ENCODE measurements at places on chromosomes 16 and 17.

DNA sequence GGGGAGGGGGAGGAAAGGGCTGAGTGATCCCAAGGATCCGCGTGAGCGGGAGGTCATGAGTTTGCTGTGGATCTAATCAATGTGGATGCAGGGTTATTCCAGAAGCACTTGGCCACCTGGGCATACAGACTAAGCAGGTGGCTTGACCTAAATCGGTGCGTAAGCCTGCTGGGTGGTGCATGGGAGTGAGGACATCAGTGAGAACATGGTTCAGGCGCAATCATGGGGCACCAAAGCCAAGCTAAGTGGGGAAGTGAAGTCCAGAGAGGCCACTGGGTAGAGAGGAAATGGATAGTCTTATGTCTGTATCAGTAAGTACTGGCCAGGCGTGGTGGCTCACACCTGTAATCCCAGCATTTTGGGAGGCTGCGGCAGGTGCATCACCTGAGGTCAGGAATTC, 18.9 kb upstream of the MFSD6L start:
- no peak for DNase-seq

DNA sequence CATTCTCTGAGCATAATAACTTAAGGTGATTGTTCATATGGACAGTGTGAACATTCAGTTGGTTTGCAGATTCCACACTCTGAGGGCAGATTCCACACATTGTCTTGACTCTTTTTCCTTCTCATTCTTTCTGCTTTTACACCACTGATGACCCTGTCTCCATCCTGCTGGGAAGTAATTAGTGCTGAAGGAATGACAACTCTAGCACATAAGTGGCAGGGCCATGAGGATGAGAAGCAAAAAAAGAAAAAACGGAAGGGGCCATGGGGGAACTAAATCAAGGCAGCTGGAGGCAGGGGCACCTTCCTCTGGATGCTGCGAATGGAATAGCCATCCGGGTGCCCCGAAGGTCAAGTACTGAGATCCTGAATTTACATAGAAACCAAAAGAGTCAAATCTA, 944.0 kb downstream of the KCNJ2 start:
- DNase-seq = no peak

DNA sequence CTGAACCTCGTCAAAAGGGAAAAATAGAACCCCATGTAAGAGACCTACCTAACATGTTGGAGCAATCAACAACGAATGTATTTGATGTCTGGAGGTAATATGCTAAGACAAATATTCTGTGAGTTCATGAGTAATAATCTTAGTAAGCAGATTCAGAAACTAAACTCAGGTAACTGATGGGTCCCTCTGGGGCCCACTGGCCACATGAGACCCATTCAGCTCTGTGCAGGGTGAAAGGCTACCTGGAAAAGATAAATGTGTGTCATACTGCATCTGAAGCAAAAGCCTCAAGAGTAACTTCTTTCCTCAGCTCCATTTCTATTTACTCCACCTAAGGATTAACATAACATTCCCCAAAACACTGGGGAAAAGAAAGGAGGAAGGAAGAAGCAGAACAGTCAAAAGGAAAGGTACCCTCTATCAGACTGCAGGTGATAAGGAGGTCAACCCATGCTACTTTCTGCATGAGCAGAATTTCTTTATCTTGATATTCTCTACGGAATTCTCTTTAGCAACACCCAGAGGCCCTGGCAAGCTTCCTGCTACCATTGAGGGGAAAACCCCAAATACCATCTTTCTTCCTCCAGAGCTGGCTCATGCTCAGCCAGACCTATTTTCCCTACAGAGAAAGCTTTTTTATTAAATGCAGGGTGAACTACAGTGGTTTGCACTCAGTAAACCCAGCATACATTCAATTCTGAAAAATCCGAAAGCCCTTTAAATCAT, 37.7 kb upstream of the ABCA6 start:
- DNase-seq = no peak

- no peak for DNase-seq
Observed at GRCh38 chr17:43140396-43141332, 15.5 kb upstream of the BRCA1 start.
